ENCODE measurements at places on chromosomes 12 and 14.
A peak's percentile ranks its signal among the peaks of the same experiment; 100 is the strongest.

DNA sequence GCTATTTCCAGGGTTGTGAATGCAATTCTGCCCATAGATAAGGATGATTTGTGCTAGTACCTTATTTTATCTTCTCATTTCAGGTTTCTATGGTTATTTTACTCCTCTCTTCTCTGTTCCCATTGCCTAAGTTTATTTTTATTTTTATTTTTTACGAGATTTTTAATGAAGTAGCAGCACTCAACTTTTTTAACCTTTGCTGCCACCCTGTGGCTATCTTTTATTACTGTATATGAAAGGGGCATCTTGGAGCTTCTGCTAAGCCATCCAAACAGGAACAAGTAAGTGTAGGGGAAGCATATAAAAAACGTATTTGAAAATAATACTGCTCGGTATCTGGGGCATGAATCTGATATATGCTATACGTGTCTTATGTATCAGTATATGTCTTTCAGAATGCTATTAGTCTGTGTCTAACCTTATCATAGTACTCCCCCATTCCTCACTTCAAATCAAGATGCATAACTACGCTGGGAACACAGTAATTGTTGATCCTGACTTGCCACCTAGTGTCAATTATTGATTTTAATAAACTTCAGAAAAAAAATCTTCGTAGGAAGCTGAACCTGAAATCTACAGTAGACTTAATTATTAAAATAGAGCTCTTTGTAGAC lies 60.3 kb downstream of the KLRG1 start:
- peak; percentile 66 for DNase-seq

DNA sequence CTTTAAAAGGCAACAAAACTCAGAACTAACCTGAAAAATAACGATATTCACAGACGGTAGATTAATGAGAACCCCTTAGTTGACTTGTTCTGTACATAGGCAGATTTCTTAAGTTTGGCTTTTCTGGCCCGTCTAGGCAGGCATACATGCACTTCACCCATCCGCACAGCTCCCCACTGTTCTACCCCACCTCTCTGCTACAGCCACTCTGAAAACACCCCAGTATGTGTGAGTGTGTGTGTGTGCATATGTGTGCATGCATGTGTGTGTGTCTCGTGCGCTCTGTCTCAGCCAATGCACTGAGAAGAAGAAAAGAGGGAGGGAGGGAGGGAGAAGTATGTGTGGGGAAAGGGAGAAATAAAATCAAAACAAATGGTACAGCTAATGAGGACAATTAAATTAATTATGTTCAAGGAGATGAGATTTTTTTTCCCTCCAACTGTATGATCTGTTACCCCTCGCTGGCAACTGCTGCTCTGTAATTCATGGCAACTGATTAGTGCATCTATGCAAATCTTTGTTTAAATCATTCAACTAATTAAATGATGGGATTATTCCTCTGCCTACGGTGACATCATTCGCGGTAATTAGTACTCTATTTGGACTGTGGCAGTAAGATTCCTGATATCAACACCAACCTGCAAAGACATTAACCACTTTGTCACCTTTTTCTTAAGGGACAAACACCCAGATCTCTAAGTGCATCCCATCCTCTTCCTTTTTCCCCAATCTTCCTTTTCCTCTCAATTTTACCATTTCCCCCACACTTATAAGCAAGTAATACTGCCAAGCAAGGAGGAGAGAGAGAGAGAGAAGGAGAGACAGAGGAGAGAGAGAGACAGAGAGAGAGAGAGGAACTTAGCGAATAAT lies 2.2 kb upstream of the LMO3 start:
- DNase-seq, result no peak

DNA sequence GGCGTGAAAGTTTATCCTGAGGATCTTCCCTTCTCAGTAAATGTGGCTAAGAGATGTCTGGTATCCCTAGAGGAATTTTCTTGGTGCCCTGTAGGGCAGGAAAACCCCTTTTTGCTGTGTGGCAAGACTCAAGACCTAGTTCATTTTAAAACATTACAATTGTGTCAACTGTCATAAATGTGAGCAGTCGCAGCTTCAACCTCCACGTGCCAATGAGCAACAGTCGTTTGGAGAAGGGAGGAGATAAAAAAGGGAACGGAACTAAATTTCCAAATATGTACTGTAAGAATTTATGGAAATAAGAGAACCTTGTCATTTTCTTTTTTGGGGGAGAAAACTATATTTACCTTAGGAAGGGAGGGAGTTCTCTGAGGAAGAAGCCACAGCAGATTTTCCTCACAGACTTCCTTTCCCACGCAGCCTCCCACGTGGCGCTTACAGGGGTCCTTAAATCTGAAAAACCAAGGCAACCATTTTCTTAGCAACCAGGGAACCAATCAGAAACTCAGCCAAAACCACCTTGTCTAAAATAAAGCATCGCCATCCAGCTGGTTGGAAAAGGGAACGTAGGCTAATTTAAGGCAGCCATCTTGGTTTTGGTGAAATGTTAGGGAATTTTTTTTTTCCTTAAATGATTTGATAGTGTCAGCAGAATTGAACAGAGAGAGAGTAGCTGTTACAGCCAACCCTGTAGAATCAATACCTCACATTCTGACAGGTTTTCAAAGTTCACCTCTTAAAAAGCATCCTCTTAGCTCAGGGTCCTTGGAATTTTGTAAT lies 99.1 kb downstream of the FIGNL2 start:
- no peak for DNase-seq

DNA sequence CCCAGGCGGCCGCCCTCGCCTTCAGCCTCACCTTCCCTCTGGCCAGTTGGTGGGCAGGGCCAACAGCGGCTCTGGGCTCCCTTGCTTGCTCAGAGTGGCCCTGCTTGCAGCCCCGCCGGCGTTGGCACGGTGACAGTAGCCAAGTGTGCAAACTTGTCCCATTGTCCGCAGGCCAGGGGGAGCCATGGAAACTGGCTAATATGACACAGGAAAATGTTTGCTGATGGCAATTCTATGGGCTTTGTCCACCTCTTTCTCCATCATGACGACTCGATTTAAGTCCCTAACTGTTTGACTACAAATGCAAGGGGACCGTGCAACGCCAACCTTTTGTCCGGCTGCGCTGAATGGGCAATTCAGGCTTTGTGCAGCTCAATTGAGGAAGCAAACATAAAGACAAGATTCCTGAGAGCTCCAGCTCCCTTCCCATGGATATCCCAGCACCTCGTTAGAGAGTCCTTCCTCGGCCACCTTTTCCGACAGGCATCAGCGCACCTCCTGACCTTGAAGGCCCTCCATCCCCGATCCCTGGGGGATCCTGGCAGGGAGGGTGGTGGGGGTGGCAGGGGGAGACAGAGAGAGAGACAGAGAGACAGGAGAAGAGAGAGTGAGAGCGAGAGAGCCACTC lies 785 bp upstream of the FAM181A start:
- DNase-seq, result no peak

GRCh38 chr12:73947326-73948026 lies 590.2 kb upstream of the ATXN7L3B start:
- DNase-seq, result no peak

DNA sequence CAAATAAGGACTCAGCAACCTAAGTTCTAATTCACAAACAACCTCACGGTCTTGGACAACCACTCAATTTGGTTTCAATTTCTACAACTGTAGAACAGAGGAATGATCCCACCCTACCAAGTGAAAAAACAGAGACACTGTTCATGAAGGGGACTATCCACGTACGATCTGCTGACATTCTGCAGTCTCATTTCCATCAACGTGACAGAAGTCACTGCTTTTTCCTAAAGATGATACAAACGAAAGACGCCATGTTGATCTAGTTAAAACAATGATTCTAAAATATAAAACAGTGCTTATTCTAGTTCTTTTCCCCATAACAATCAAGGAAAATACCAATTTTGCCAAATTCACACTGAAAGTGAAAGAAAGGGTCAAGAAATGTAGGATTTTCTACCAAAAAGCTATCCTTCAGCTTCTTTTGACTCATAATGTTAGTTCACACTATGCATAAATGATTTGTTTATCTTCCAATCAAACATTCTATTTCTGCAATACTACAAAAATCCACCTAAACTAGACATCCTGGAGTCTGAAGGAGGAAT lies 38.1 kb downstream of the CORO1C start:
- DNase-seq, result no peak

DNA sequence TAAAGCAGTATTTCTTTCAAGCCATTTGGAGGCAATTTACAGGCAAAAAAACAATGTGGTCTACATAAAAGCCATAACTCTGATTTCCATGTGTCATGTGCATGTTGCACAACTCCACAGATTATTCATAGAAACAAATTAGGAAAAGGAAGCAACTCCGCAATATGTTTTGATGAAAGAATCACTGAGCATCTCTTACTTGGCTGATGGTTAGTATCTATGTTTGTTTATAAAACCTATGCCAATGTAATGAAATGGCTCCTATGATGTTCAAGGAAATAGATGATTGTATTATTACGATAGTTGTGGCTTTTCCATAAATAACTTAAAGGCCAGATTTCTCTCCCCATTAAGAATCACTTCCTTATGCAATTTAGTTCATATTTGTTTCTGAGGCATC lies 373.7 kb downstream of the CCDC91 start:
- DNase-seq, result no peak

DNA sequence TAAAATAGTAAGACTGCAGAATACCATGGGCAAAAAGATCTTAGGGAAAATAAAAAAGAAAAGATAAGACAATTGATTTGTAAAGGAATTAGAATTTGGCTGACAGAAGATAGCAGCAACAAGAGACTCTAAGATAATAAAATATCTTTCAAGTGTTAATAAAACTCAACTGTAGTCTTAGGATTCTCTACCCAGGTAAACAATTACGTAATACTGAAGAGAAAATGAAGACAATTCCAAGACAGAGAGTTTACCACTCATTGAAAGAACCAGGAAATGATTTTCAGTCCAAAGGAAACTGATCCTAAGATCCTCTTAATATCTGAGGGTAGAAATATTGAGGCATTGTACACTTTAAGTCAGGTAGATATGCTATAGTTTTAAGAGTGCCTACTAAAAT lies 321.1 kb downstream of the CEP128 start:
- no peak for DNase-seq

DNA sequence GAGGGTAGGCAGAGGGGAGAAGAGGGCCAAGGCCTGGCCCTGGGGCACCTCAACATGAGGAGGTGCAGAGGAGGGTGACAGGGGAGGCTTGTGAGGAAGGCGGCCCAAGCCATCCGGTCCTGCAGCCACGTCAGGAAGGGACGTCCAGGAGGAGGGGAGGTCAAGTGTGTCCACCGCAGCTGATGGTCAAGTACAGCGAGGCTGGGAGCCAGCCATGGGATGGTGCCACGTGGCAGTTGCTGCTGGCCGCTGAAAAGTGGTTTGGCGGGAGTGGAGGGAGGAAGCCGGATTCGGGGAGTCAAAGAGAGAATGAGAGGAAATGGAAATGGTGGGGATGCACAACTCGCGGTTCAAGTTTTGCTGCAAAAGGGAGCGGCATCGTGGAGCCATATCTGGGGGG lies 41.2 kb downstream of the PRIMA1 start:
- no peak for DNase-seq
